ENCODE measurements at places on chromosomes 5 and 9.

GRCh38 chr5:166795756-166796155 lies 1495.7 kb upstream of the WWC1 start:
- DNase-seq, result no peak

DNA sequence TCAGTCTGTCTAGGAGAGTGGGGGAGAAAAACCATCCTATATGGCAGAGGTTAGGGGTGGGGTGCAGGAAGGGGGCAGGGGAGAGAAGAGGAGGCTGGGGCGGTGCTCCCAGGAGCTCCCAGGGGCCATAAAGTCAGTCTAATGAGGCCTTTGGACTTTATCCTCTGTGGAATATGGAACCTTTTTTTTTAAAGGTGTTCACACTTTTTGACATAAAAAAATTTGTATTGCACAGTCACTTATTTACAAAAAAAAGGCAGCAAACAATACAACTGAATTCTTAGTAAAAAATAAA lies 51.9 kb upstream of the SYNPO start:
- no peak for DNase-seq

DNA sequence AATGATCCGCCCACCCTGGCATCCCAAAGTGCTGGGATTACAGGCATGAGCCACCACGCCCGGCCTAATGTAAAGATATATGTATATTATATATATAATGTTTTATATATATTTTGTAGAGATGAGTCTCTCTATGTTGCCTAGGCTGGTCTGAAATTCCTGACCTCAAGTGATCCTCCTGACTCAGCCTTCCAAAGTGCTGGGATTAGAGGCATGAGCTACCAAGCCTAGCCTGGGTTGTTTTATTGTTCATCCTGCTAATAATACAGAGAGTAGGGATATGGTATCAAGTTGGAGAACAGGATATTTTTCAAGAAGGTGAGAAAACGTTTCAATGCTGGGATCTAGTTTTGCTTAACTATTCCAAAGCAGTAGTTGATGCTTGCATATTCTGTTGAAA lies 2.9 kb downstream of the SEC24A start:
- DNase-seq, result no peak

DNA sequence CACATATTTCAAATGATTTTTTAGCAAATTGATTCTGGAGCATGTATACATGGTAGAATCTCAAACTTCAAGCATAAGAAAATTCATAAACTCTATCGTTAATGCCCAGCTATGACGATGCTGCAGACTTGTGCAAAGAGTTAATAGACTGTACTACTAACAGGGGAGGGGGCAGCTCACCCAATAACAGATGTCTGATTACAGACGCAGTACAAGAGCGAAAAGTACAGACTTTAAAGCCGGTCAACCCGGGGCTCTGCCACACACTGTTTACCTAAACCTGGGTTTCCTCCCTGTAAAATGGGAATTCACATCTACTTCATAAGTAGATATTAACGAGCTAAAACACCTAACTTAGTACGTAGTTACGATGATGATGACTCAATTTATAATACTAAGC lies 651 bp downstream of the TRIM23 start:
- DNase-seq, result no peak

DNA sequence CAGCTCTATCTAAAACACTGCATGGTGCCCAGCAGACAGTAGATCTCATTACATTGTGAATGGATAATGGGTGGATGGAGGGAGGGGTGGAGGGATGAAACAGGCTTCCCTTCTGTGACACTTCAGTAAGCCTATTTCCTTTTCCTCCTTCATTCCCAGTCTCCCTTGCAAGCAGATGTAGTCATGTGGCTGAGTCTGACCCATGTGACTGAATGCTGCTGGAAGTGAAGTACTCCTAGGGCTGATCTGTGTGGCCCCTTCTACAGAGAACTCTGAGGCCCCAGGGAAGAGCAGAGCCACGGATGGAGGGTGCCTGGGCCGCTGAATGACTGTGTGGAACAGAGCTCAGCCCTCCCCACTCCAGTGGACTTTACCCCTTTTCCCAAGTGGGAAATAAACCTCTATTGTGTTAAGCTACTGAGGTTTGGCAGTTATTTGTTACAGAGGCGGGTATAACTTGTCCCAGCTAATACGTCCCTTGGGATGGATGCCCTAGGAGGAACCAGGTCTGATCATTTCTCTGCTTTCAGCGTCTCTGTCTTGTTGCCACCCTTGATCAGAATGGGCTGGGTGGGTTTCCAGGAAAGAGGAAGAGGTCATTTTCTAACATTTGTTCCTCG lies 176.1 kb upstream of the MVB12B start:
- no peak for DNase-seq

GRCh38 chr9:84419031-84419602 lies 78.6 kb upstream of the SLC28A3 start:
- DNase-seq, result no peak

GRCh38 chr9:130026583-130027340 lies 16.2 kb downstream of the FNBP1 start:
- no peak for DNase-seq

- no peak for DNase-seq
These were observed 834.2 kb upstream of the DMAC1 start for GRCh38 chr9:8633784-8634183.

- DNase-seq, result no peak
These were observed 364.9 kb upstream of the IRX2 start for GRCh38 chr5:3116366-3116765.

DNA sequence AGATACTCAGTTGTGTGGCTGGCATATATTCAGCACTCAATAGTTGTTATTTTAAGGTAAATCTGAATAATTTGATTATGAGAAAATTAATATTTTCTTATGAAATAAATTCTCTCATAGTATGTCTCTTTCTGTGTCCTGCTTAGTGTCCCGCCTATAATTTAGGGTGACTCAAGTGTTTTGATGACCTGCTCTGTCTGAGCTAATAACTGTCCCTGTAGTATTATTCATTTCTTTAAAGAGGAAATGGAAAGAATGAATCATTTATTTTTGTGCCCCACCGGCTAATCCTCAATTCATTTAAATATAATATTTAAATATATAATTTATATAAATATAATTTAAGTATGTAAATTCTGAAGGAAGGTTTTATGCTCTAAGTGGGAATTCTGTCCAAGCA lies 4.1 kb downstream of the SLC1A1 start:
- DNase-seq, result no peak

GRCh38 chr5:122192497-122193496 lies 63.5 kb downstream of the ZNF474 start:
- no peak for DNase-seq

- no peak for DNase-seq
These were observed 1.3 kb upstream of the PARP8 start for GRCh38 chr5:50665091-50665490.

- no peak for DNase-seq
These were observed 121.5 kb downstream of the ISOC1 start for GRCh38 chr5:129216001-129216400.

DNA sequence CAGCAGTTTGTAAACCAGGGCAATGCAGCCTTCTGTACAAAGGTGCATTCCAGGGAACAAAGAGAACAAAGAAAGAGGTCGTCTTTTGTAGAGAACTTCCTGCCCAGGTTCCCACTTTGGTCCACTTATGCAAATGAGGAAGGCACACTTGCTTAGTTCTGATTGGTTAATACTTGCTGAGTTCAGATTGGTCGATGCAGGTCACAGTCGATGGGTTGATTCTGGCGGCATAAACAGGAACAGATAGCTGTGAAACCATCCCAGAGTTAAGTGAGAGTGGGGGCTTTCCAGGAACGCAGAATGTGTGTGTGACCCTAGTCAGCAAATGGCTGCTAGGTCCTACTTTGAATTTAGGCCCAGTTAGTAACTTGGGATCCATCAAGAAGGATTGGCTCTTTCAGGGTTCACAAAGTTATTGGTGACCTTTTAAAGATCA lies 1.8 kb upstream of the ADAMTS13 start:
- DNase-seq, result peak; percentile 20

DNA sequence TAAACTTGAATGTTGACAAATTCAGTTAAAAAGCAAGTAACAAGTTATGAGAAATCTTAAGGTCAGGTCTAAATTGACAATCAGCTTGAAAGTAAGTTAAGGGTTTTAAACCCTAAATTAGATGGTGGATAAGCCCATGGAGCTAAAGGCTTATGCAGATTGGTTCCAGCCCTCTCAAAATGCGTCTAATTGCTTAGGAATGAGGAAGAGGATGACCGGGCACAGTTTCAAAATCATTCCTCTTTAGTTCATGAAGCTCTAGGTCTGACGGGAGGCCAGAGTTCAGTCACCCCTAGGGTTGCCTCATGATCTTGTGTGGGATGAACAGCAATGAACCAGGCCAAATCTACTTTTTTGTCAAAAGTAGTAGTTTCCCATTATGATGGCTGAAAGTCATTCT lies 75.4 kb downstream of the SLC38A9 start:
- DNase-seq, result no peak

Data from naive thymus-derived CD4-positive, alpha-beta T cell (primary cell).